Cerebellar cortex (tissue), 1 donor: ENCODE measurements at places on chromosomes 7 and 10.

DNA sequence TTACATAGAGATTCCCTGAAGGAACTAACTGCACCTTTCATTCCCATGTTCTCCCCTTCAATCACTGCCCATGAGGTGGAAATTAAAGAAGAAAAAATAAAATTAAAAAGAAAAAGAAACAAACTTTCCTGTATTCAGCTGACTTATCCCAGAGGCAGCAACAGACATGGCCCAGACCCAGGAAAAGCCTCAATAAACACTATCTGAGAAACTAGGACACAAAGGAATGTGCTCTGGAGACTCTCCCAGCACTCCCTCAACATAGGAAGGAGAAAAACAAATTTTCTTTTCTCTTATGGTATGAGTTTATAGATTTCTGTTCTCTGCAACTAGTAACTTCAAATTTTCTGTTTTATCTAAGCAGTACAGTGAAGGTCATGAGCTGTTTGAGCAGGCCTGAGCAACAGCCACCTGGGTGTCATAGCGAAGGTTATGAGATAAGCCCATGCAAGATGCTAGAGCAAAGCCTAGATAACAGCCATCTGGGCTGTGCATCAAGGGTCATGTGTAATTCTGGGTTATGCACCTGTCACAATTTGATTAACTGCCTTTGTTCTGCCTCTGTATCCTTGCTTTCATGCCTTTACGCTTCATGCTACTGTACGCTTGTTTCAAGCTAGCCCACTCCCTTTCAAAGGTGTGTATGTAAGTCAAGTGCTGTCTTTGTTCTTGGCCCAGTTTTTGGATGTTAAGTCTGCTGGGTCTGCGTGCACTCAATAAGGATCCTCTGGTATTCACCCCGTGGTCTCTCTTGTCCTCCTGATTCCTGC, 11.0 kb upstream of the OR6B1 start:
- no peak for DNase-seq

GRCh38 chr10:22253580-22253882, 35.7 kb upstream of the EBLN1 start:
- no peak for DNase-seq

- DNase-seq, result peak; percentile 47
Observed at GRCh38 chr7:90595801-90596670, at the start of gene CDK14. TSS of gene CDK14 (plus strand) at chr7:90596321. CDS start at chr7:90596628, 307 bp downstream.

- DNase-seq, result peak; percentile 50
Observed at GRCh38 chr10:113866551-113867394, 12.3 kb downstream of the NHLRC2 start.

GRCh38 chr7:27066148-27066547, 29.7 kb downstream of the HOXA1 start:
- no peak for DNase-seq

DNA sequence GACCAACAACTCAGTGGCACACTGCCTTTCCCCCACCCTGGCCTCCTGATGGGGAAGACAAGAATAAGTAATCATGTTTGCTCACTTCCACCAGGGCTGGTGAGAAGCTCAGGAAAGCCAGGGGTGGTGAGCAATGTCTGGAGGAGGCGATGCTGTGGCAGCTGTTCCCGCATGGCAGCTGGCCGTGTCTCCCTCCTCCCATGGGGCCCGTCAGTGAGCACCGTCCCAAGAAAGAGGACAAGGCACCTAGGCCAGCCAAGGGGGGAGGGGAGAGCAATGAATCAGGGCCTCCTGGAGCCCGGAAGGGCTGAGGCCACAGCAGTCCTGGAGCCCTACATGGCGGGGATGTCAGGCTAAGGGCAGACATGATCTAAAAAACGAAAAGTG, 69.2 kb upstream of the INSIG1 start:
- no peak for DNase-seq

DNA sequence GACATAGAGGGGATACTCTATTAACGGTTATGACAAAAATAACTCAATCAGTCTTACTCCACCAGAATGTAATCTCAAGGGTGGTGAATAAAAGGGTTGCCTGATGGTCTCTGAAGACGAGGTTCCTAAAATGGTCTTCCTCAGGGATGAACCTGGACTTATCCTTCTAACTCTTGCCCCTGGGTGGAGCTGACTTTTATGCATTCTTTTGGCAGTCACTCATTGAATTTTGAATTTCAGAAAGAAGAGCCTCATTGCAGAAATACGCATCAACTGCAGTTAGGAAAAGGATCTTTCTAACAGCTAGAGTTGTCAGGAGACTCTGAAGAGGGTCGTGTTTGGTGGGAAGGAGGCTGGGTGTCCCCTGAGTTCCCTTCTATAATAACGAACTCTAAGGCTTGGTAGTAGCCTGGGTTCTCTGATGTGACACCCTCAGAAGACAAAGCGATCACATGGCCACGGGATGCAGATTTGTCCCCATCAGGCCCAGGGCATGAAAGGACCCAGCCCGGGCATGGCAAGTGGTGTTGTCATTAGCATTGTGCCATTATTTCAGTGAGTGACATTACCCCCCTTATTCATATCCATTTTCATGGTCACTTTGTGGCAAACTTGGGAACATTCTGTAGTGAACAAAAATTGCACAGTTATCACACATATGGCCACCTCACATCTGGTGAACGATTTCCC, 58.6 kb upstream of the JCAD start:
- DNase-seq, result no peak

DNA sequence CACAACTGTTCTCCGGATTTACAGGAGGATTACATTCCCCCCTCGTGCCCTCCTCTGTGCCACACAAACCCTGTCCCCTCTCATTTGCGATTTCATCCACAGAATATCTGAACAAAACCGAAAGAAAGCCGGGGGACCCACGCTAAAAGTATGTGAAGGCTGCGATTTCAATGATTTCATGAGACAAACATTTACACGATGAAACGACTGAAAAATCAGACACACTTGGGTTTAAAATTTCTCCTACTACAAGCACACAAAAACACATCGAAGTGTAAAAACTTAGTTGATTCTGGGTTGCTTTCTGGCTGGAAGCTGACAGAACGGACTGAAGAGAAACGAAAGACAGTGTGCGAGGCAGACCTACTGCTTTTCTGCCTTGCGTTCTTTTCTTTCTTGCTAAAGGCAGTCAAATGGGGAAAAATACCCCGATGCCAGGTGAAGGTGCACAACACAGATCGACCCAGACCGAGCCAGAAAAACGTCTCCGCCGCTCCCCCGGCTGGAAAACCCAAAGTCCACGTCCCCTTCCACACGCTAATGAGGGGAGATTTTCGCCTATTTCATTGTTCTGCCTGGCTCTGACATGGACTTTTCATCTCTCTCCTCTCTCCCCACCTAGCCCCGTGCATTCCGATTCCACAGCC, 1.2 kb downstream of the HIPK2 start:
- DNase-seq, result peak; percentile 71

DNA sequence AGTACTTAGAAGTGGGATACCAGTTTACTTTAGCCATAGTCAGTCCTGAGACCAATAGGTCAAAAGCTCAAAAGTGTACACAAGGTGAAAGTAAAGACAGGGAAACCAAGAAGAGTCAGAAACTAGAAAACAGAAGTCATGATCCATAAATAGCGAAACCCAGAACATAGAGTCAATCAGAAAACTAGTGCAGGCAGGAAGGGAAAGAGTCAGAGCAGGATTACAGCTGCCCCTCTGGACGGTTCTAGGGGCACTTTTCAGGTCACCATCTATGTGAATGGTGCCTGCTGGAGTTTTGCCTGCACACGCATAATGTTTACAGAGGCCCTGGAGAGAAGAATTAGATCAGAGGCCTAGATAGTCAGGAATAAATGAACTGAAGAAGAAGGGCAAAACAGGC, 22.4 kb upstream of the DMTF1 start:
- peak; percentile 82 for DNase-seq

- DNase-seq, result no peak
Observed at GRCh38 chr7:17521437-17521836, 223.0 kb downstream of the AHR start.

DNA sequence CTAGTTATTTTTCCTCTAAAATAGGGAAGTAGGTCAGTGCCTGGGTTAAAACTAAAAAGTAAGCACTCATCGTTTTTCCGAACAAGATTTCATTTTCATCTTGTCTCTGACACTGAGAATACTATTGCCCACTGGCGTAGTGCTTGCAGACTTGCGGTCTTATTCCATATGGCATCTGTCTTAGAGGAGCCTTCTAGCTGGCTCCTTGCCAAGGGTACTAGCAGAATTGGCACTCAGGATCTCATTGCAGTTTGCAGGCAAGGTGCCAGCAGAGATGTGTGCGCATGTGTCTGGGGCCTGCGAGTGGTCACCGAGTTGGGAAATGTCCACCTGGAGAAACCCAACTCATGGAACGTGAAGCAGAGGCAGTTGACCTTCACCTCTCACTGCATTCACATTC, 143.4 kb downstream of the CELF2 start:
- DNase-seq, result no peak
